ENCODE measurements at places on chromosomes 5 and 9.

DNA sequence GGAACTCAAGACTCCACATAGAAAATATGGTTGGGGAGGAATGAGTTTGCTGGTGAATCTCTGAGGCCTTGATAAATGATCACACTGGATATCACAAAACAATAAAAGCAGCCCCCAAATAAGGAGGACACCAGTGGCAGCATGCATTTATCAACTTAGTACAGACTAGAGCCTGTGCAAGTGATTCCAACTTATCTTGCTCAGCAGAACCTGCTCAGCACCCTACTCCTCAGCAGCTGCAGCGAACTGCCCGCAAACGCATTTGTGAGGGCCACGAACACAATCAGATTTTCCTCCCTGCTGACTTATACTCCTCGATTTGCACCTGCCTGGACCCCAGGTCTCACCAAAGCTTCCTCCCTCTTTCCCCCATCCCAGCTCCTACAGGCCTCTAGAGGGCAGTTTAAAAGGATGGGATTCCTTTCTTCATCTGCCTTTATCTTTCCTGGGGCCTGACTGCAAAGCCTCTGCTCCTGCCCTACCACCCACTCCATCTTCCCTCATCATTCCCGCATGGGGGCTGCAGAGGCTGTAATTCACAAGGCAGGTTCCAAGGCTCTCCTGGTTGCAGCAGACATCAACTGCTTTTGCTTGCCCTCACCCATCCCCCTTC, 41.2 kb downstream of the ANKS6 start:
- no peak for DNase-seq

GRCh38 chr9:71781391-71781790, 13.1 kb upstream of the CEMIP2 start:
- peak; percentile 33 for DNase-seq

DNA sequence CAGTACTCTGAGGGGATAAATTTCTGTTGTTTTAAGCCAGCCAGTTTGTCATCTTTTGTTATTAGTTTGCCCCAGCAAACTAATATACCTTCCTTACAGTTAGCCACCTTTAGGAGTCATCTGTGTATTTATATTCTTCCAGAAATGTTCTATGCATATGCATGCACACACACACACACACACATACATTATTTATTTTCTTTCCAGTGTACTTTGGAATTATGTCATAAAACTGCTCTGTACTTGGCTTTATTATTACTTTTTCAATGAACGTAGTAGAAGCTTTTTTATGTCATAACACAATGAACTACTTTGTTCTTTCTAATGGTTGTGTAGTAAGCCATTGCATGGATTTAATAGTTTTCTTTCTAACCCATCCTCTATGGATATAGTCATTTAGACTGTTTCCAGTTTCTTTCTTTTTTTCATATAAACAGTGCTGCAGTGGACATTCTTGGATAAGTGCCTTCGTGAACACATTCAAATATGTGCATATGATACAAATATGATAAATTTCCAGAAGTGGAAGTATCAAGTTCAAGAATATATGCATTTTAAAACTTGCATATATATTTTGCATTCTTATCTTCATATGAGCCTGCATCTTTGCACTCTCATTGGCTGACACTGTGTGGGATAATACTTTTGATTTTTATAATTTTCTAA, 26.6 kb upstream of the DAB2 start:
- no peak for DNase-seq

DNA sequence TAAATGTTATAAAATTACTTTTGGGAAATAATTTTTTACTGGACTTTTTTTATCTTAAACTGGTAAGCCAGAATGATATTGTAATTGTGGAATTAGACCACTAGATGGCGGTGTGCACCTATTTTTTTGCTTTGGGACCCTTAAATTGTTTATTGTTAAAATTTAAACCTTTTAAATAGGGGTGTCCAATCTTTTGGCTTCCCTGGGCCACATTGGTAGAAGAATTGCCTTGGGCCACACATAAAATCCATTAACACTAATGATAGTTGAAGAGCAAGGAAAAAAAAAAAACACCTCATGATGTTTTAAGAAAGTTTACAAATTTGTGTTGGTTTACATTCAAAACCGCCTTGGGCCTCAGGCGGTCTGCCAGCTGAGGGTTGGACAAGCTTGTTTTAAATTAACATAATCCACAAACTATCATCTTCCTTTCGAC, 28.4 kb upstream of the GADD45G start:
- DNase-seq = peak; percentile 43
